ENCODE measurements at places on chromosomes 2 and 18.

- no peak for DNase-seq
These were observed 1597.5 kb upstream of the PIK3C3 start for GRCh38 chr18:40357536-40357935.

DNA sequence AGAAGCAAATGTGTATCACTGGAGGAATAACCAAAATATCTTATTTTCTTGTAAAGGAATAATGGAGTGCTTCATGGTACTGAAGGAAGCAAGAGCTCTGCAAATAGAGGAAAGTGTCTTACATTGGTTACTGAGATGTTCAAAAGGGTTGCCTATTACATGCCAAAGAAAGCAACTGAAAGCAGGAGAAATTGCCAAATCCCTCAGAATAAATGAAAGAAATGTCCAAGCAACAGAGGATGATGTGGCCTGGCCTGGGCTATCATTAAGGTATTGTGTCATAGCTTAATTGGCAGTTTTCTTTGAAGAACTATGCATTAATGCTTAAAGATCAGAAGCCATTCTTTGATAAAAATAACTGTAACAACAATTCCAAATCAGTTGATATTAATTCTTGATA lies 173.7 kb downstream of the RAB3GAP1 start:
- no peak for DNase-seq

DNA sequence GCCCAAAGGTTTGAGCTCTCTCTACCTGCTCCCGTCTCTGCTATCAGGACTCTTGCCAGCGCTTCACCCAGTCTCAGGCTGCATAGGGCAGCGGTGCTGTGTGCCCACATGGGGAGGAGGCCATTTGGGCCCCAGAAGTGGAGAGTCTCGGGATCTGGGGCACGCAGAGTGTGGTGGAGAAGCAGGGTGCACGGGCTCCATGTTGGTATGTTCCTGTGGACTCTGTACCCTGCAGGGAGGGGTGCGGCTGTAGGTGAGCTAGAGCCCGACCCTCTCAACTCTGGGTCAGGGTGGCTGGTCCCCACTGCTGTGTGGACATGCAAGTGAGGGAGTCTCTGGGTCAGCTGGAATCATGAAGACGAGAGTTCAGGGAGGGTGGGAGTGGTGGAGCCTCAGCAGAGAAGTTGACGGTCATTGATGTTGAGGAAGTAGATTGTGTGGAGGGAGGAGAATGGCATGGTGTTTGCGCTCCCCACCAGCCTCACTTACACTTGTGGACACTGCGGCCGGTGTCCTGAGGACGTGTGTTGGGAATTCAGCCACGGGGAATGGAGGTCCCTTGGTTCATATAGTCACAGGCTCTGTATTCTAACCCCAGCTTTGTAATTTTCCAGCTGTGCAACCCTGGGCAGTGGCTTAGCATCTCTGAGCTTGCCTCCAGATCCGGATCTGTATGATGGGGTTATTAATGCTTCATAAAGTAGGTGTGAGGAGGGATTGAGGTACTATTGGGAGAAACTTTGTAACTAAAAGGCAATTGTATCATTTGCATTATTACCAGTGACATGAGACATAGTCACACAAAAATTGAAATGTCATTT lies 840 bp upstream of the PSD4 start:
- no peak for DNase-seq

DNA sequence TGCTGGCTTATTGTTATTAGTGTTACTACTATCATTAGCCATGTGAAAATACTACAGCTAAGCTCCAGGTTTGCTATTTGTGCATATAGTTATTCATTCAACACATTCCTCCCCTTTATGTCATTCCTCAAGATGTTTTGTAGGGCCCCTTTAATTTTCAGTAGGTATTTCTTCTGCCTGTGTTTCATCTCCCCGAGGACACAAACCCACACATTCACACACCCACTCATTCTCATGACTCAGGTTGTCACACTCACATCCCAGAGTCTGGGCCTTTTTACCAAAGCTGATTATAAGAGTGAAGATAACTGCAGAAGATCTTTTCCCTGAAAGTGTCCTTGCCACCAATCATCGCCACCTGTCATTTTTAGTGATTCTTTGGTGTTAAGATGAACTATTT lies 68.6 kb upstream of the SPOPL start:
- DNase-seq = no peak

GRCh38 chr2:186126181-186126580 lies 359.9 kb upstream of the ZC3H15 start:
- no peak for DNase-seq

- no peak for DNase-seq
These were observed 28.8 kb downstream of the GLI2 start for GRCh38 chr2:120764492-120764891.

DNA sequence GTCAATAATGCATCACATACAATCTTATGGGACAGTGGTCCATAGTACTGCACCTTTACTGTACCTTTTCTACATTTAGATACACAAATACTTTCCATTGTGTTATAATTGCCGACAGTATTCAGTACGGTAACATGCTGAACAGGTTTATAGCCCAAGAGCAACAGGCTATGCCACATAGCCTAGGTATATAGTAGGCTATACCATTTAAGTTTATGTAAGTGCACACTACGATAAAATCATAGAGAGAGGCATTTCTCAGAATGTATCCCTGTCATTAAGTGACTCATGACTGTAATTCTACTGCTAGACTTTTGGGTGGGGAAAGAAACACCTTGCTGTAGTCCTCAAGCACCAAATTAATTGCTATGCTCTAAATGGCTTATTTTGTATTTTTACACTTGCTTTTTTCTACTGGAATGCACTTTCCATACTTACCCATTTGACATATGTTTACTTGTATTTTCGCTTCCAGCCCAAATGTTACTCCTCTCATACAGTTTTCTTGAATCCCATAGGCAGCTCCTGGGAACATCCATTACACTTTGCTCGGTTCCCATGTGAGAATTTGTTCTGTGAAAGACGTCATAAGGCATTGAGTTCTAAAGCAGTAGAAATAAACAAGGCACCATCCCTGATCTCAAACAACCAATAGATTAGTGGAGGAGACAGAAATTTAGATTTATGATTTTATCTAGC lies 714.0 kb upstream of the ID2 start:
- DNase-seq = no peak

DNA sequence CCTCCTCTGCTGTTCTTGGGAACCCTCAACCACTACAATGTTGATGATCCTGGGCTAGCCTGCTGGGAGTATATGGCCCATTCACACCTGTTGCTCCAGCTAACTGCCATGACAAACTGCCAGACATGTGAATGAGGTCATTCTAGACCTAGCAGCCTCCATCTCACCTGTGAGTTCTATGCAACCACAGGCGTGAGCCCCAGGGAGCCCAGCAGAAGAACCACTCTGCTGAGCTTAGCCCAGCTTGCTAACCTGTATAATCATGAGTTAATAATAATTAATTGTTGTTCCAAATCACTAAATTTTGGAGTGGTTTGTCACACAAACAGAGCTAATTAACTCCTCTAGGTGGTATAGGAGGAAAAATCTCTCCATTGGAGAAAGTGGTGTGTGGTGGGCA lies 24.7 kb upstream of the CELF4 start:
- DNase-seq = no peak

GRCh38 chr2:59236723-59237122 lies 995.6 kb upstream of the FANCL start:
- DNase-seq = no peak

DNA sequence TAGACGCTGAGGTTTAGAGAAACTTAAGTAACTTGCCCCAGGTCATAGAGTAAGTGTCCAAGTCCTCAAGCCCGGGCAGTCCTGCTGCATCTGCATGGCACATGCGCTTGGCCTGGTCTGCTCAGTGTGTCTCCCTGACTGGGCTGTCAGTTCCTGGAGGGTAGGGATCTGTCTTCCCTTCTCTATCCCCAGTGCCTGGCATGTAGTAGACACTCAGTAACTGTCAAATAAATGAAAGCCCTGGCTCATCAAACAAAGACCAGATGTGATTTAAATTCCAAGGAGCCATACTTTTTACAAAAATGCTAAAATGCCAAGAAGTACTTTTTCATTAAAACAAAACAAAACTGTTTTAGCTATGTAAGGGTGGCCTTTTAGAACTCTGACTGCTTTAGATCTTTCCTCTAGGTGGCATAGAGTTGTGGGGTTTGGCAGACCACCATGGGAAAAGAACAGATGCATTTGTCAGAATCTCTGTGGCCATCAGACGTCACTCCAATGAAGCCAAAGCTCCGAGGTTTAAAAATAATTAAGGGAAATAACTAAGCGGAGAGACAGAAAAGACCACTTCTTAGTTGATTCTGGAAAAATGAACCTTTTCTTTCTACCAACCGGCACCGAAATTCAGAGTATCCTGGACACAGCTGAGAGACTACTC lies 34.0 kb downstream of the EPAS1 start:
- no peak for DNase-seq

DNA sequence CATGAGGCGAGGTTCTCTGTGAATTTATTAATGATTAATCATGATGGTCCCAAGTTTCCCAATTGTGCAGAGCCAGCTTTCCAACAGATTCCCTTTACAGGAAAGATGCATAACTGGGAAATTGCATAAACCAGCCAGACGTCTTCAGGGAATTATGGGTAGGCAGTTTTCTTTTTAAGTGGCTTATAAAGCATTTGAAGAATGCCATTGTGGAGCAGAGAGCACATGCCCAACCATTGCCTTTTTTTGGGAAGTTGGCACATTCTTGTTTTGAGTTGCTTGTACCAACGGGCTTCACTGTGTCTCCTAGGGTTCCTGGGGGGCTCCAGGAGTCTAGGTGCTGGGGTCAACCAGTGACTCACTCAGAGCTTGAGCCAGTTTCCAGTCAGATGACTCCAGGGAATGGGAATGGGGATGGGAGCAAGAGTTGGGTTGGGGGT lies 231.7 kb upstream of the FOSL2 start:
- DNase-seq = no peak

DNA sequence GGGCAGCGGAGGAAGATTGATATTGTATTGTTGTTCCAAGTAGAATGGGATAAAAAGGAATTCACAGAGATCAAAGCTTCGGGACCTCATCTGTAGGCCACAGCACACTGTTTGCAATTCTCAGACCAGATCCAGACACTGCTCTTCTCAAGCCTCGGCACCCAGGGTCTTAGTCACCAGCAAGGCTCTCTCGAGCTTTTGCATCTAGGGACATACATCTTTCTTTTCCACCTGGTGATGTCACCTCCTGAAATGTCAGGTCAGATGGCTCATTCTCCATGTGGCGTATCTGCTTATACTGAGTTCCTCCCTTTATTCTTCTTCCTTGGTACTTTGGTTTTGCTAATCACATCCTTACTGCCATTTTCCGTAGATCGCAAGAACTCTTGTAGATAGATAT lies 42.9 kb upstream of the SNTG2 start:
- no peak for DNase-seq

- DNase-seq = no peak
These were observed 14.7 kb upstream of the CHMP3 start for GRCh38 chr2:86577817-86578456.

GRCh38 chr2:27771202-27771547 lies 344 bp upstream of the MRPL33 start:
- DNase-seq = no peak

DNA sequence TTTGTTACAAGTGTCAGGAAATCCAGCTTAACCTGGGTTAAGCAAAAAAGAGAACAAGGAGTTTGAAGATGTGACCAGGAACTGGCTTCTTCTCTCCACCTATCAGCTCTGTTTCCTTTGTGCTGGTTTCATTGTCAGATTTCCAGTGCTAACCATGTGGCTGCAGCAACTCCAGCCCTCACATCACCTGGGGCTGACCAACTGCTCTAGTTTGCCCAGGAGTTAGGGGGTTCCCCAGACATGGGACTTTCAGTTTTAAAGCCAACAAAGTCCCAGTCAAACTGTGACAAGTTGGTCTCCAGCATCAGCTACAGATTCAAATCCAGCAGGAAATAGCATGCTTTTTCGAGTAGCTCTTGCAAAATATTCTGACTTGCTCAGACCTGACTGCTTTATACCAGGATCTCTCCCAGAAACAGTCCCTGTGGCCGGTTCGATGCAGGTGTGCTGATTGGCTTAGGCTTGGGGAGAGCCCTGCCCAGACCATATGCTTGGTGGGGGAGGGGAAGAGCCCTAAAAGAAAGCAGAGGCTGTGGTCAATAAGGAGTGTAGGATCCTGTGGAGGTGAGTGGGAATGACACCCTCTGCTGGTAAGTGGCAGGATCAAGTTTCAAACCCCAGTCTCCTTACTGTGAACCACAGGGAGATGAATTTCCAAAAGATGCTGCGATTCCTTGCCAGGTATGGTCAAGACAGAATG lies 49.5 kb downstream of the KCNE4 start:
- DNase-seq = no peak

GRCh38 chr2:187520121-187520624 lies 34.1 kb downstream of the TFPI start:
- no peak for DNase-seq

DNA sequence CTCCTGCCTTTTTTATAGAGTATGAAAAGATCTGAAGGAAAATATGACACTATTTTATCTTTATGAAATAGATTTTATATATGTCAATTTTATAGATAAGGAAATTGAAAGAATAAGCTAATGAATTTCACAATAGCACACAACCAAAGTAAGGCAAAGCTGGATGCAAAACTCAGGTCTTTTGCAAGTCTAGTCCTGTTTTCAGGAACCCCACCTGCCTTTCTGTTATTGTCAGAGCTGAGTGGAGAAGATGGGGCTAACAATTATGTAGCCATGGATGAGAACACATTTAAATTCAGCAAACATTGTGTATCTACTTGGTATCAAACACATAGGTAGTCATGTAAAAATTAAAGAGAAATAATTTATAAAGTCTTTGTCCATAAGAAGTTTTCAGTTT lies 161.5 kb upstream of the ZEB2 start:
- DNase-seq = no peak

DNA sequence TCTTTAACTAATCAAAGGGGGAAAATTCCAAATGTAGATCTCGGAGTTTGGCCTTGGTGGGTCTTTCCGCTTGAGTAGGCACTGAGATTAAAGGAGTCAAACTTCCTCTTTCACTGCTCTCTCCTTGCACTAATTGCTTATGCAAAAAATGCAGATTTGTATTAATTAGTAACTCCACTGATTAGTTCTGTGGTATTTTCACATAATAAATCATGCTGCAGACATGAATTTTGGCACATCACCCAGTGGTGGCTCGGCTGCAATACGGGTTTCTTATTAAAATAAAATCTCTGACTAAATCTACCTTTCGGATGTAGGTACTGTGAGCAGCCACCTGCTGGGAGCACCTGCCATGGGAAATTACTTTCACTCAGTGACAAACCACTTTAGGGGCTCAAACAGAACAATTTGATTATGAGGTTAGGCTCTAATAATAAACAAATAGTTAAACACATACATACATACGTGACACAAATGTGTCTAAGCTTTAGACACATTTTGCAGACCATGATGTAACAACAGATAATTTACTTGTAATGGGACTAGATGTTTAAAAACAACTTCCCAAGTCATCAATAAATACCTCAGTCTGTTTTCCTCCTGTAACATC lies 6.4 kb upstream of the NEUROD1 start:
- no peak for DNase-seq

- no peak for DNase-seq
These were observed 47.5 kb upstream of the SP3 start for GRCh38 chr2:174012347-174013314.

GRCh38 chr2:240397542-240397916 lies 37.9 kb upstream of the GPC1 start:
- DNase-seq = no peak
